NCI-H2227 treated with DMSO at 0.1 percent for 48 hours (cell line): ENCODE measurements at places on chromosomes 16 and 17.

DNA sequence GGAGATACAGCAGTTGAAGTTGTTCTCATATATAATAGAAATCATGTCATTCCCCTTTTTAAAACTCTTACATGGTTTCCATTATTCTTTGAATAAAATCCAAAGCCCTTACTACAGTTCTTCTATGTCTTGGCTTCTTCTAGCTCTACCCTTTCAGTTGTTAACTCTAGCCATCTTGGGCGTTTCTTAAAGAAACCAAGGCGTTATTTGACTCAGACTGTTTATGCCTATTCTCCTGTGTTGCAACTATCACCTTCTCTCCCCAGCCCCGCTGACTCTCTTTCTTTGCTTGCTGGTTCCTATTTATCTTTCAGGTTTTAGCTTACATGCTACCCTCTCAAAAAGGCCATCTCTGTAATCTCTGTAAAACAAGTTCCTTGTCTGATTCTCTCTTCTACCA is 32.7 kb downstream of the NFATC3 start:
- DNase-seq, result no peak

DNA sequence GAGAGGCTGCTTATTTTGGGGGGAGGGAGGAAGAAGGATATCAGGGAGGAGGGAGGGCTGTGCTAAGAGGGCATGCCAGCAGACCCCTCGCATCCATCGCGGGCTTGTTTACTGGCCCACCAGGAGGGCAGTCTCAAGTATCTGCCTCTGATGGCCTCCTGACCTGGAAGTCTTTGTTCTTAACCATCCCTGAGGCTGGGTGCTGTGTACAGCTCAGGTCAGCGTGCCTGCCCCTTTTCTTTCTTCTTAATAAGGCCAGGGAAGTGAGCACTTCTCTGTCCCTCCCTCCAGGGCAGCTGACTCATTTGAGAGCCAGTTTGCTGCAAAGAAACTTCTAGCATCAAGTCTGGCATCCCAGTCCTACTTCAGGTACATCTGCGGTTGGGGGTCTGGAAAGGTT is 157.0 kb downstream of the CCDC182 start:
- no peak for DNase-seq

GRCh38 chr17:74995847-74996246 is 8.4 kb downstream of the CDR2L start:
- no peak for DNase-seq

- no peak for DNase-seq
These were observed 54.7 kb downstream of the CACNG5 start for GRCh38 chr17:66889480-66890230.

DNA sequence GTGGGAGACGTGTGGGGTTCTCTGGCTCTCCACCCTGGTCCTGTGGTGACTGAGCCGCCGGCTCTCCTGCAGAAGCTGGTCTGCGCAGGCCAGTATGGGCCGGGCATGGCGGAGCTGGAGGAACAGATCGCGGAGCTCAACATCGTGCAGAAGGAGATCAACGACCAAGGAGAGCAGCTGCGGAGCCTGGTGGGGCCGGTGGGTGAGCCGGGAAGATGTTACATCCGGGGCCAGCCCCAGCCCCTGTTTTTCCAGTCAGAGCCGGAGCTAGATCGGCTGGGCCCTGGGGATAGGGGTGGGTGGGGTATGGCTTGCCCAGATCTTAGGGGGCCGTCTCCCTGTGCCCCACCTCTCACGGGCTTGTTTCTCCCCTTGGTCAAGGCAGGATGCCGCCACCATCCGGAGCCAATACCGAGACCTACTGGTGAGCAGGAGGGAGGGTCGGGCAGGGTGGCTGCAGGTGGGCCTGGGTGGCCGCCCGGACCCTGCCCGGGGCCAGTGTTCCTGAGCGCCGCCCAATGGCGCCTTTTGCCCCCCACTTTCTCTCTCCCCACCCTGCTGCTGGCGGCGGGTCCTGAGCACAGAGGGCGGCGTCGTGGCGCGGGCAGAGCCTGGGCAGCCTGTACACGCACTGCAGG is 5.0 kb downstream of the EVPLL start:
- DNase-seq, result no peak
